Stimulated activated memory B cell treated with anti-CD40 and anti-IgM and Interleukin-4, amounts not matched to agents 10 μg/mL and 1 μg/mL and 100 μg/mL, for 72 hours (primary cell): ENCODE measurements at places on chromosomes 7 and 10.

DNA sequence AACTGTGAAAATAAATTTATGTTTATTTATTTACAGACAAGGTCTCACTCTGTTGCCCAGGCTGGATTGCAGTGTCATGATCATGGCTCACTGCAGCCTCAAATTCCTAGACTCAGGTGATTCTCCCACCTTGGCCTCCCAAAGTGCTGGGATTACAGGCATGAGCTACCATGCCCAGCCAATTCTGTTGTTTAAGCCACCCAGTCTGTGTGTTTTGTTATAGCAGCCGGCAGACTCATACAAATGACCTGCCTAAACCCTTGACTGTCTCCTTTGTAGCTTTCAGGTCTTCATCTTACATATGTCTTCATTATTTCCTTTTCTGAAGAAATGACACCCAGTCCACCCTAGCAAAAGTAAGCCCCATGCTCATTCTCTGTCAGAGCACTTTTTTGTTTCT is 43.8 kb upstream of the KMT2C start:
- H3K36me3 ChIP-seq, result no peaks in the 10 kb centered on the region
- H3K27me3 ChIP-seq, result no peaks in the 10 kb centered on the region
- no peak for ATAC-seq
- no peak overlapping the region for H3K27ac ChIP-seq
- no peaks in the 10 kb centered on the region for H3K4me1 ChIP-seq

DNA sequence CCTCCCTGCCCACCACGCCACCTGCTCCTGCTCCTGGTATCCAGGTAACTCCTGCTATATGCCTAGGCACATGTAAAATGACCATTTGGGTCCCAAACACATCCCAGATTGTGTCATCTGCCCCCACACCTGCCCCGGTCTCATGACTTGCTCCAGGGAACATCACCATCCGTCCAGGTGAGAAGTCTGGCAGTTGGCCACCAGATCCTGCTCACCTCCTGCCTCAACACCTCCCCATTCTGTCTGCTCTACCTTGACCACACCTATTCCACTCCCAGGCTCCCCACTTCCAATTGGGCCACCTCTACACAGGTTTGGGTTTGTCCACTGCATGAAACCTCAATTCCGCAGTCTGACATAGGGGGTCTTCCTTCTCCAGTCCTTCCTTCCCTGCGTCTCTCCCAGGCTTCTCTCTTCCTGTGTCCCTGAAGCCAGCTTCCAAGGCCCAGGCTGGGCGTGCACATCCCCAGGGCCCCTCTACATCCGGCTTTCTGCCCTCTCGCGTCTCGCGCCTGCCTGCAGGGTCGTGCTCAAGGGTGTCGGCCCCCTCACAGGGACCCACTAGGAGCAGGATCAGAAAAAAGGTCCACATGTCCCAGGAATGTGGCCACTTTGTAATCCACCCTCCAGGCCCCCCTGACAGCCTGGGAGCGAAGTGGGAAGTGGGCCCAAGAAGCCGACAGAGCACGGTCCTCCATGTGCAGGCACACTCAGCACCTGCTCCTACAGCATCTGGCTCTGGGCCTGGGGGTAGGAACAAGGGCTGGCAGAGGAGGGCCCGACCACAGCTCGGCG is 49.3 kb upstream of the DAGLB start:
- no peak for ATAC-seq
- H3K36me3 ChIP-seq, result no peaks in the 10 kb centered on the region
- H3K4me3 ChIP-seq, result no peak overlapping the region
- peaks cover 14% of the 10 kb centered on the region for H3K27me3 ChIP-seq
- H3K4me1 ChIP-seq, result no peaks in the 10 kb centered on the region
- H3K27ac ChIP-seq, result no peak overlapping the region

- no peak overlapping the region for H3K27ac ChIP-seq
- H3K4me3 ChIP-seq, result no peak overlapping the region
- ATAC-seq, result no peak
- no peaks in the 10 kb centered on the region for H3K36me3 ChIP-seq
- no peaks in the 10 kb centered on the region for H3K4me1 ChIP-seq
These were observed 20.4 kb upstream of the INSYN2A start for GRCh38 chr10:127216786-127217185.

- ATAC-seq, result no peak
- H3K4me1 ChIP-seq, result no peaks in the 10 kb centered on the region
- no peak overlapping the region for H3K4me3 ChIP-seq
- no peak overlapping the region for H3K27ac ChIP-seq
These were observed 722.3 kb downstream of the KCNMA1 start for GRCh38 chr10:76915316-76915715.

DNA sequence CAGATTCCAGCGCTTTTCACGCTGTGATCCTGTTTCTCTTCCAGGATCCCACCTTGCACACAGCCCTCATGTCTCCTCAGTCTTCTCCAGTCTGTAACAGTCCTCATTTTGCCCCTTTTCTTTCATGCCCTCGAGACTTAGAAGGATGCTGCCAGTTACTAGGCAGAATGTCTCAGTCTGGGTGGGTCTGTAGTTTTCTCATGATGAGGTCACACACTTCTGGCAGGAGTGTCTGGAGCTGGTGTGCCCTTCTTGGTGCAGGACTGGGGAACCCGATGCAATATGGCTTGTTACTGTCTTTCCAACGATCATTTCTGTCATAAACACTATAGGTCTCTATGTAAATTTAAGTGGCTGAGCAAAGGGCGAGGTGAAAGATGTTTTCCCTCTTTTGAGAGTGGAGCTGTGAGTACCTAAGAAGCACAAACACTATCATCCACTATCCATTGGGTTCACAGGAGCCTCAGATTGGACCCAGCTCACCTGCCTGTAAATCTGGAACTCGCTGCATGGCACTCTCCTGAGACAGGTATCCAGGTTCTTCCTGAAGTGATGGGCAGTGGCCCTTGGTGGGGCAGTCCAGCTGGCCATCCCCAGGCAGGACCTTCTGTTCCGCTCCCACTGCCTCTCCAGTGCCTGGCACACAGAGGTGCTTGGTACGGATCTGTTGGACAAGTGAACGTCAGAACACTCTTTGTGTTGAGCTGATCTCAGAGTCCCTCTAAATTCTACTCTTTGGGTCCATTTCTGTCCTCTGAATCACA is 64.3 kb upstream of the ZNF32 start:
- ATAC-seq, result peak; percentile 27
- H3K4me1 ChIP-seq, result no peaks in the 10 kb centered on the region
- no peaks in the 10 kb centered on the region for H3K27me3 ChIP-seq
- H3K4me3 ChIP-seq, result no peak overlapping the region

GRCh38 chr7:105691680-105692564 is 110.6 kb upstream of the EFCAB10 start:
- H3K27ac ChIP-seq, result peak overlapping the region; percentile 99
- H3K27me3 ChIP-seq, result no peaks in the 10 kb centered on the region
- H3K4me1 ChIP-seq, result peaks cover 49% of the 10 kb centered on the region
- H3K36me3 ChIP-seq, result no peaks in the 10 kb centered on the region
- H3K4me3 ChIP-seq, result peak overlapping the region; percentile 99

GRCh38 chr10:113397047-113397446 is 155.8 kb upstream of the HABP2 start:
- no peak overlapping the region for H3K4me3 ChIP-seq
- H3K27me3 ChIP-seq, result peaks cover 7% of the 10 kb centered on the region
- no peak for ATAC-seq
- no peaks in the 10 kb centered on the region for H3K36me3 ChIP-seq

DNA sequence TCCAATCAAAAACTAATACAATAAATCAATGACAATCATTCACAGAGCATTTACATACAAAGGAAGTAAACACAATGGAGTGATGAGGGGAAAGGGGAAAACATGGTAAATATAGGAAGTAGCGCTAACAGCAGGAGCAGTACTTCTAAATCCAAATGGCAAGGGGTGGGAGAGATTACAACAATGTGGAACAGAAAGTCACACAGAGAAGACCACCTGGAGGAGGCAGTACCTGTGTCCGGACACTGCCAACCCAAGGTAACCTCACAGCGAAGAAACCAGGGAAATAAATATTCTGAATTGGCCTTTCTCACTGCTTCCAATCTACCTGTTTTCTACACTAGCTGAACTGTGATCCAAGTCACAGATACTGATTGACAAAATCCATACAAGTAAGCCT is 58.2 kb downstream of the ABI1 start:
- H3K36me3 ChIP-seq, result peaks cover 14% of the 10 kb centered on the region
- H3K27me3 ChIP-seq, result no peaks in the 10 kb centered on the region
- peak overlapping the region; percentile 22 for H3K4me3 ChIP-seq
- H3K4me1 ChIP-seq, result peaks cover 90% of the 10 kb centered on the region
- H3K27ac ChIP-seq, result peak overlapping the region; percentile 64
- no peak for ATAC-seq

GRCh38 chr7:69717221-69717620 is 118.9 kb downstream of the AUTS2 start:
- H3K4me3 ChIP-seq, result no peak overlapping the region
- H3K36me3 ChIP-seq, result no peaks in the 10 kb centered on the region
- H3K27me3 ChIP-seq, result no peaks in the 10 kb centered on the region
- peaks cover 19% of the 10 kb centered on the region for H3K4me1 ChIP-seq
- ATAC-seq, result no peak

GRCh38 chr10:94991243-94991888 is 52.9 kb downstream of the CYP2C9 start:
- H3K27ac ChIP-seq, result no peak overlapping the region
- H3K4me3 ChIP-seq, result no peak overlapping the region
- no peaks in the 10 kb centered on the region for H3K4me1 ChIP-seq
- H3K27me3 ChIP-seq, result no peaks in the 10 kb centered on the region

DNA sequence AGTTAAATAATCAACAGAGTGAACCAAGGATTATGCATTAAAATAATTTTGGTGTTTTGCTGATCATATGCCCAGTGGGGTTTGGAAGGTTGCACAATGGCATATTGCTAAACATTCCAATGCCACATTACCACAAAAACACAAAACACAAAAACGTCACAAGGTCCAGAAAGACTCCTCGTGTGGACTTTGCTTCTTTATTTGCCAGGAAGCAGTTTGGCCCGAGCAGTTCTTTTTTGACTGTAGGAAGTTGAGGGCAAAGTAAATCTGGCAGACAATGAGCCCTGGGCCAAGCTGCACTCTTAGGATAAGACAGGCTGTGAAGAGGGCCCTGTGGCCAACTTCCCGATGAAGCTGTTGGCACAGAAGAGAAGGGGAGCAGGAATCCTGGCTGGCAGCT is 39.2 kb upstream of the SLC35B4 start:
- no peak overlapping the region for H3K27ac ChIP-seq
- H3K36me3 ChIP-seq, result no peaks in the 10 kb centered on the region
- H3K4me1 ChIP-seq, result peaks cover 6% of the 10 kb centered on the region
- ATAC-seq, result no peak

- peaks cover 13% of the 10 kb centered on the region for H3K4me1 ChIP-seq
- no peak overlapping the region for H3K27ac ChIP-seq
These were observed 112.3 kb downstream of the BTRC start for GRCh38 chr10:101466016-101466912.

- ATAC-seq, result no peak
- no peak overlapping the region for H3K4me3 ChIP-seq
- no peaks in the 10 kb centered on the region for H3K4me1 ChIP-seq
- no peak overlapping the region for H3K27ac ChIP-seq
- H3K27me3 ChIP-seq, result no peaks in the 10 kb centered on the region
These were observed 76.4 kb downstream of the RELN start for GRCh38 chr7:103912891-103913605.

DNA sequence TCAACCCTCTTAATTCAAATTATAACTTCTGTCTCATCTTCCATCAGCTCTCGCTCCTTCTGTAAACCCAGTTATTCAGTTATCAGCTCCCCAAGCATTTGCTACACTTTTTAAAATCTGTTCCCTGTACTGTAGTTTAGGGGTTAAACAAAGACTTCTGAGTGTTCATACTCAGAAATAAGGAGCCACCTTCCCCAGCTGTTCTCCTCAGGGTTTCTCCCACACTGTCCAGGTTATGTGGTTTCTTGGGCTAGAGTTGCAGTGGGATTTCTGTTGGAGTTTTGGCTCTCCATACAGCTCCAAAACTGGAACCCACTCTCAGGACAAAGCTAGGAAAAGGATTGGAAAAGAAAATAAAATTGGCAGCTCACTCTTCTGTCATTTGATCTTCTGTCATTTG is 20.8 kb downstream of the NHLRC2 start:
- H3K27me3 ChIP-seq, result no peaks in the 10 kb centered on the region
- peaks cover 46% of the 10 kb centered on the region for H3K36me3 ChIP-seq
- H3K4me1 ChIP-seq, result peaks cover 37% of the 10 kb centered on the region

DNA sequence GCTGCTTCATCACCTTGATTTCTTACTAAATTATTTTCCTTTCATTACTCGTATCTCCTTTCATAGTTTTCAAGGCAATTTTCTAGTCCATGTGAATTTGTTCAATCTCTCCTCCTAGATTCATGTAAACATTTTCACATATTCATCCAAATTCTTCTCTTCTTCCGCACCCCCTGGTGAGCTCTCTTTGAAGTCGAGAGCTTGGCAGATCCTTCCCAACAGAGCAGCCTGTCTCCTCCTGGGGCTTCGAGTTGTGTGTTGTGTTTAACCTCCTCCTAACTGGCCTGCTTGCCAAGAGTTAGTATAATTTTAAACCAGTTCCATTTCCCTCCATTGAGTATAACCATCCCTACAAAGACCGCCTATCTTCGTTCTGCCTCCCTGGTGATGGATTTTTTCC is 272.4 kb upstream of the CELF2 start:
- peaks cover 30% of the 10 kb centered on the region for H3K27me3 ChIP-seq
- H3K4me3 ChIP-seq, result no peak overlapping the region
- no peak overlapping the region for H3K27ac ChIP-seq
- H3K4me1 ChIP-seq, result no peaks in the 10 kb centered on the region
- ATAC-seq, result no peak

DNA sequence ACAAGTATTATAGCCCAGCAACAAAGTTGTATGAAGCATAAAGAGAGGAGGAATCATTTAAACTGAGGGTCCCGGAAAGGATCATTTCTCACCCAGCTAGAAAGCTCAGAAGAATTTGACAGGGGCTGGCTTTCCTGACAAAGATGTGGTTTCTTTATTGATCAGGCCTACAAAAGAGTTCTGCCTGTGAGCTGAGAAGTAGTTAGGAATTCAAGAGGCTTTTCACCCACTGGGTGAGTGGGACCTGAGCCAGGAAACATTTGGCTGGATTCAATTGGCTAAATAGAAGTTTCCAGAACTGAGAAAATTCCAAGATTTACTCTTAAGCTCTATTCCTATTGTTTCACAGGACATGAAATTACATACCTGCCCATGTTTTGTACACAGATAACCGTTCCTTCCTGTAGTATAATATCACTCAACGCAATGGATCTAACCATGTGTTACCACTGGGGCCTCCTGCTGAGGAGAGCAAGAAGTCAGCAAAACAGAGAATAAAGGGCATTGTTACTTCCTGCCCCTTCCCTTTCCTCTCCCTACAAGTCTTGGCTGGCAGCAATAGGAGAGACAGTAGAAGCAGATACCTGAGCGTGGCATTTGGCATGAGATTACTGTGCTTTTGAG is 53.9 kb upstream of the PAPSS2 start:
- no peak overlapping the region for H3K27ac ChIP-seq
- ATAC-seq, result no peak
- H3K4me1 ChIP-seq, result no peaks in the 10 kb centered on the region
- no peaks in the 10 kb centered on the region for H3K27me3 ChIP-seq

GRCh38 chr10:18601321-18601720 is 50.1 kb downstream of the NSUN6 start:
- H3K4me1 ChIP-seq, result no peaks in the 10 kb centered on the region
- H3K4me3 ChIP-seq, result no peak overlapping the region
- H3K27me3 ChIP-seq, result no peaks in the 10 kb centered on the region
- H3K36me3 ChIP-seq, result peaks cover 10% of the 10 kb centered on the region

GRCh38 chr7:81710751-81711150 is 59.1 kb downstream of the HGF start:
- H3K4me3 ChIP-seq, result no peak overlapping the region
- no peaks in the 10 kb centered on the region for H3K36me3 ChIP-seq
- ATAC-seq, result no peak
- no peaks in the 10 kb centered on the region for H3K4me1 ChIP-seq

- no peaks in the 10 kb centered on the region for H3K36me3 ChIP-seq
- H3K27ac ChIP-seq, result no peak overlapping the region
- H3K4me3 ChIP-seq, result no peak overlapping the region
- H3K27me3 ChIP-seq, result no peaks in the 10 kb centered on the region
- no peaks in the 10 kb centered on the region for H3K4me1 ChIP-seq
- ATAC-seq, result no peak
These were observed 64.7 kb downstream of the TCERG1L start for GRCh38 chr10:131246775-131247174.
